Activated T-cell treated with anti-CD3 and anti-CD28 coated beads for 1 hour (primary cell): ENCODE measurements at places on chromosomes 12 and 14.

DNA sequence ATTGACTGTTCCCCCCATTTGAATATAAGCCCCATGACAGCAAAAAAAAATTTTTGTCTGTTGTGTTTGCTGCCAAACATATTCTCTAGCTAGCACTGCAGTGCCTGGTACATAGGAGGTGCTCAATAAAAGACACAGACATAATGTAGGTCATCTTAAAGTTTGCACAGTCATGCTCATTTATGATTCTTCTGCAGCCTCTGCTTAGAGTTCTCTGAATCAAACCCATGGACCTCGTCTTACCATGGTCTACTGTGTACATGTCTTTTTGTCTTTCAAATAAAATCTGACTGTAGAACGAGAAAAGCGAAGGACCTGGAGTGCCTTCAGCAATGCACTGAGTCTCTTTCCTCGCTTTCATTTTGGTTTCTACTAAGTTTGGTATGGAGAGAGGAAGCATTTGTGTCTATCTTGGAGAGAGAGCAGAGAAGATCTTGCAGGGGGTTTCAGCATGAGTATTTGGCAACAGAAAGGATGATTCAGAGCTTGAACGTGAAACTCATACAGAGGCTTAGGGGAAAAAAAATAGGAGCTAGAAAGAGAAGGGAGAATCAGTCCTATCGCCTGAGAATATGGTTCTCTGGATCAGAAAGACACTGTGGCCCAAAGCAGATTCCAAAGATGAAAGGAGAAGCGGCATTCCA is 38.8 kb upstream of the TMCC3 start:
- no peak for DNase-seq

- no peak for DNase-seq
These were observed 6.2 kb downstream of the SHMT2 start for GRCh38 chr12:57235728-57236131.

DNA sequence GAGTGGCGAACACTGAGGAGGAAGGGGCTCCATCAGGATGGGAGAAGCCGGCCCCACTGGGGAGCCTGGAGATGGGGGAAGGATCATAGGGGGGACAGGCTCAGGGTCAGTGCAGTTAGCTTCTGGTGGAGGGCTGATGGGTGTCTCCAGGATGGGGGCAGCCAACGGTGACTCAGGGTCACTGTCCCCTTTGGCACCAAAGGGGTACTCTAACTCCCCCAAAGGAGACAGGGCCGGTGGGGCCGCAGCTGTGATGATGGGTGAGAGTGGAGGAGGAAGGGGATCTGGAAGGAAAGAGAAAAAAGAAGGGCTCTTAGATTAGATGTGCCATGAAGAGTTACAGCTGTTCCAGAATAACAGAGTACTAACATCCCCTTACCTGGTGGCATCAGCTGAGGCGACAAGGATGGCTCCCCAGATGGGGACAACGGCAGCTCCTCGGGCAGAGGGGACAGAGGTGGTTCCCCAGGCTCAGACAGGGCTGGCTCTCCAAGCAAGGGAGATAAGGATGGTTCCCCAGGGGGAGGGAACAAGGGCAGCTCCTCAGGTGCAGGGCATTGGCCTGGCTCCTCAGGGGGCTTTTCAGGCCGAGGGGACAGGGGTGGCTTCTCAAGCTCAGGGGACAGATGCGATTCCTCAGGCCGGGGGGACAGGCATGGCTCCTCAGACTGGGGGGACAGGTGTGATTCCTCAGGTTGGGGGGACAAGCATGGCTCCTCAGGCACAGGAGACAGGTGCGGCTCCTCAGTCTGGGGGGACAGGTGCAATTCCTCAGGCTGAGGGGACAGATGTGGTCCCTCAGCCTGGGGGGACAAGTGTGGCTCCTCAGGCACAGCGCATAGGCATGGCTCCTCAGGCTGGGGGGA is 9.9 kb downstream of the KMT2D start:
- no peak for DNase-seq

DNA sequence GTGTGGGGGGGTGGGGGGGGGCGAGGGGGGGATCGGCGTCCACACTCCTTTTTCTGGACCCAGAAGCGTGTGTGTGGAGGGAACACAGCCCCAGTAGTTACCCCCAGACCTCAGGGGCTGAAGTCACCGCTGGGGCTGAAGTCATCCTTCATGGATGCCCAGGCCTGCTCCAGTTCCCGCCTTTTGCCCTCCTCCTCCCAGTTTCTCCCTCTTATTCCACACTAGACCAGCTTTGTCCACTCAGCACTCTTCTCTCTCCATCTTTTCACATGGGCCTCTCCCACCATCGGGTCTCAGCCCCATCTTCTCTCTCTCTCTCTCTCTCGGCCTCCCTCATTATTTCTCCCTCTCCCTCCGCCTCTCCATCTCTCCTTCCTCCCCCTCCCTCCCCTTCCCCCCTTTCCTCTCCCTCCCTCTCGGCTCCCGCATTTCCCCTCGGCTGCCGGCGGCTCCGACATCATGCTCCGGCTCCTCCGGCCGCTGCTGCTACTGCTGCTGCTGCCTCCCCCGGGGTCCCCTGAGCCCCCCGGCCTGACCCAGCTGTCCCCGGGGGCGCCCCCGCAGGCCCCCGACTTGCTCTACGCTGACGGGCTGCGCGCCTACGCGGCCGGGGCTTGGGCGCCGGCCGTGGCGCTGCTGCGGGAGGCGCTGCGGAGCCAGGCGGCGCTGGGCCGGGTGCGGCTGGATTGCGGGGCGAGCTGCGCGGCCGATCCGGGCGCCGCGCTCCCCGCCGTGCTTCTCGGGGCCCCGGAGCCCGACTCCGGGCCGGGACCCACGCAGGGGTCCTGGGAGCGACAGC is at the start of gene P3H3:
Gene P3H3 (plus strand): TSS at position 426 of the 799 bp plus-strand sequence. CDS start 34 bp downstream, at position 460.
- no peak for DNase-seq

DNA sequence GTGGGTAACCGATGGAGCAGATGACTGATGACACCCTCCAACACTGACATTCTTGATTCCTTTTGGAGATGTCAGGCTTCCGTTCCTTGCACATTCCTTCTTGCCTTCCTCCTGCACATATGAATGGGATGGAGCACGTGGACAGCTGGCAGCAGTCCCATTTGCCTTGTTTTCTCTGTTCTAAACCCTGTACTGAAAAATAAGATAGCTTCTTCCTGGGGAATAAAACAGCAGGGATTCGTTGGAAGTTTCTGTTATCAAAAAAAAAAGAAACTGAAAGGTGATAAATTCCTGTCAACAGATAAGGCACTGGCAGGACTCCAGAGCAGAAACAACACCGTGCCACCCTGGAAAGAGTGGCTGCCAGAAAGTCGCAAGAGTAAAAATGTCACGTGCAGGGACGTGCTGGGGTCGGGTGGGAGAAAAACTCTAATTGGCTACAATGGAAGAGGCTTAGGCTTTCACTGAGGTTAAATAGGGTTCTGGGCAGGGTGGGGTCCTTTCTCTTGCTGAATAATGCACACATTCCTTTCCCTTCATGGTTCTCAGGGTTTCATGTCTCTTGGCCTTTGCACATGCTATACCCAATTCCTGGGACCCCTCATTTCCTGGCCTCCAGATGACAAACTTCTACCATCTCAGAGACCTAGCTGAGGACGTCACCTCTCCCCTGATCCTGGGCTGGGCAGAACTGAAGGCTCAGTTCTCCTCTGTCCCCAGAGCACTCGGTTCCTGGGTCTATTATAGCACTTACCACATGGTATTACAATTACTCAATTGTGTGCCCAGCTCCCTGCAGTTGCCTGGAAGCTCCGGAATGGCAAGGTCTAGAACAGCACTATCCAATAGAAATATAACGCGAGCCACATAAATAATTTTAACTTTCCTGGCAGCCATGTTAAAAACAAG is 7.0 kb upstream of the NUAK1 start:
- no peak for DNase-seq

DNA sequence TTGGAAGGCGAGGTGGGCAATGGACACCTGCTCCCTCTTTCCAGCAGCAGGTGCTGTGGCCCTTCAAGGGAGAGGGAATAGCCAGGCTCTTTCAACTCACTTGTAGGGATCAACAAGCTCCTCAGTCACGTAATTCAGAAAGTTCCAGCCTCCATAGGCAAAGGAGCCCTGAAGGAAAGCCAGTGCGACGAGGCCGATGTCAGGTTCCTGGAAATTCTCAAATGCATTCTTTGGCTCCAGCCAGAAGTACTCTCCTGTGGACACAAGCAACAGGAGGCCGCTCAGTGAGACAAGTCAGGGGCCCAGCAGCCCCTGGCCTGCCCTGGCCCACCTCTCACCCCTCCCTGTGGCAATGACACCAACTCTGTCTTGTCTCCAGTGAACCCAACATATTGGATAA is 21.3 kb upstream of the CEBPE start:
- DNase-seq = no peak

DNA sequence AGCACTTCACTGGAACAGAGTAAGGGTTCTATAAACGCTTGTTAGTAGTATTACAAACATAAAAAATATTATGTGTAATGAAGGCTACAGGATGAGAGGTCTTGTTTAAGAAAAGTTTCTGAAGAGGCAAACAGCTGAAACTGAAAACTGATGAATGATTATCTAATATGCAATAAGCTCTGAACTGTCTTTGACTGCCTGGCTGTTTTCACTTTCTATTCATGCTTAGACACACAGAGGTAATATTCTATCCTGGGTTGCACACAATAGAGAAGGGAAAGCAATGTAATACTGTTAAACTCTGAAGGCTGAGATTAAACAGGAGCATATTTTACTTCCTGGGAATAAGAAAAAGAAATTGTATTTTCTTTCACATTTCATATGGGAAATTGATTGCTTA is 251.3 kb downstream of the ALX1 start:
- no peak for DNase-seq

GRCh38 chr12:86234316-86234855 is 21.8 kb downstream of the MGAT4C start:
- no peak for DNase-seq

GRCh38 chr14:36515105-36515593 is 4.9 kb downstream of the NKX2-1 start:
- DNase-seq = no peak

GRCh38 chr12:113138826-113139225 is 3.3 kb upstream of the RASAL1 start:
- DNase-seq = no peak

DNA sequence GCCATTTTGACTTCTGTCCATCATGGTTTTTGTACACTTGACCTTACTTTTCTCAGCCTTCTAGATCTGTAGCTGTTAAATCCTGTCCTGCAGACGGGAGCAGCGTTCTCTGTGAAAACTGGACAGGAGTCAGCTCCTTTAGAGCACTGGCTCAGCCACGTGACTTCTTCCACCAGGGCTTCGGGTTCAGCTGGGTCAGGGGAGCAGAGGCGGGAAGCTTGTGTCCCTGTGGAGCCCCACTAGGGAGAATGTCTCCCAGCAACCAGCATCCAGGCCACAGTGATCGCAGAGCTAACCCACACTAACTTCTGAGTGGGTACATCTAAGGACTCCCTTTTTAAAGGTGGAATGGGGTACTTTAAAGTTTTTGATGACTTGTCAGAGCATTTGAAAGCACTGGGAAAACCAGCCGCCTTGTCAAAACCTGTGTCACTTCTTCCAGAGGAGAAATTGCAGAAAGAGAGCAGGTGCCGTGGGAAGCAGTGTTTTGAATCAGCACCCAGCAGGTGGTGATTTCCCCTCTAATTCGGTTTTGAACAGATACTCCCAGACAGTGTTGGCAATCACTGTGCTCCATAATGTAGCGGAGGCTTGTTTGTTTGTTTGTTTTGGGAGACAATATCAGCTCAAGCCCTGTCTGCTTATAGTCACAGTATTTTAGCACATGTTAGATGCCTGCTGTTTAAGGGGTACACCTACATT is 17.9 kb downstream of the DERA start:
- DNase-seq = no peak

- DNase-seq = no peak
These were observed 107.7 kb downstream of the UNC79 start for GRCh38 chr14:93538413-93538812.

GRCh38 chr14:56119201-56119981 is 1.2 kb downstream of the PELI2 start:
- peak; percentile 13 for DNase-seq

DNA sequence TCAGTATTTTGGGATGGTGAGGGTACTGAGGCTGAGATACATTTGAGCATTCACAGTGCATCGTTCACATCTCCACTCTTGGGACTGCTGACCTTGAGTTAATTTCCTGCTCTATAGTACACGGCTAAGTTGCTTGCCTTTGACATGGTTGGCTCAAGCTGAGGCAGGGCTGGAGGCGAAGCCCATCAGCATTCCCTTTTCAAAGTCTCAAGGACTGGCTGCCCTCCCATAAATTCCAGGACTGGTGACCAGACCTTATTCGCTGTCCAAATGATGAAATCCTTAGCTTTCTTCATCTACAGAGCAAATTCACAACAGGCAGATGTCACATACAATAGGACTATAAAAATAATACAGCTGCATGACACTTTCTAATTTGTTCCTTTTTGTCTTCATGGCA is 85.9 kb downstream of the SSPN start:
- DNase-seq = no peak

DNA sequence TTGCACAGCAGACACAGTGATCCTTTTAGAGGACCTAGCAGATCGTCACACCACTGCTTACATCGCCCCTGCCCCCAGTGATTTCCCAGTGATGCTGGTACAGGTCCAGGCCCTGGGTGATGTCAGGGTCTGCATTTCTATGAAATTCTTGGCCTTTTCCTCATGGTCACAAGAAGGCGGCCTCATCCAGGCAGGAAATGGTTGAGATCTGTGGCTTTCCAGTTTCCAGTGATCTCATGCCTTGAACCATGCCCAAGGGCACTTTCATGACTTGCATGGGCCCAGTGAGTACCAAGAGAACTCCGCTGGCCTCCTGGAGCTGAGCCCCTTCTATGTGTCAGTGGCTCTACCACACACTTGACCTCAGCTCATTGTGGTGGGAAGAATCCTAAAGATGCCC is 41.9 kb upstream of the BDKRB2 start:
- DNase-seq = no peak

DNA sequence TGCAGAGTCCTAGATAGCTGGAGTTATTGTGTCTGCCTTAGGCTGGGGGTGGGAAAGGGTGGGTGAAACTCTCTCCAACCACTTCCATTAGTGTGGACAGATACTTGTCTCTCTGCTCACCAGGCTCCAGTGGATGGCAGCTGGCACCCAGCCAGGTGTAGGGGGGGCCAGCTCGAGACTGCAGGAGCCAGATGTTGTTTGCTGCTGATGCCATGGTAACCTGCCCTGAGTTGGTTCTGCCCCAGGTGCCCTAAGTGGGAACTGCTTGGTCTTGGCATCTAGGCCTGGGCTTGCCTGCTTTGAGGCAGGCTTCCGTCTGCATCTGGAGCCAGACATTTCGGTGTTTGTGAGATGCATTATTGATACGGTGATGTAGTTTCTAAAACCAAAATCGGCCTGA is 82.2 kb downstream of the ADCK1 start:
- DNase-seq = no peak

GRCh38 chr12:6643569-6644256 is 3.5 kb downstream of the ACRBP start:
- DNase-seq = no peak
